ENCODE measurements at places on chromosomes 1 and 21. TPM values are rescaled to one million over a fixed set of nuclear protein-coding genes. Genes with fewer than 3 reads are reported as not detected.

The CD164L2 gene
- total RNA-seq: not detected

The RPS6KC1 gene
- total RNA-seq: 12.7 TPM

The MR1 gene
- total RNA-seq: 11.5 TPM

The SERPINC1 gene
- total RNA-seq: not detected

The DMBX1 gene
- not detected for total RNA-seq

The COL6A1 gene
- 92.4 TPM for total RNA-seq

The SPRR3 gene
- total RNA-seq: not detected

The SSR2 gene
- 72.6 TPM for total RNA-seq

The RAB7B gene
- 1.5 TPM for total RNA-seq

The SLFNL1 gene
- total RNA-seq: 0.12 TPM

The MCOLN2 gene
- total RNA-seq: not detected

The NCMAP gene
- total RNA-seq: 0.29 TPM

The NFASC gene
- total RNA-seq: 11.6 TPM

The TNNT2 gene
- total RNA-seq: 6,867 TPM

The RGS2 gene
- 21.7 TPM for total RNA-seq

The TACSTD2 gene
- total RNA-seq: not detected

The HSPA13 gene
- 16.0 TPM for total RNA-seq

The KRTAP13-2 gene
- total RNA-seq: not detected

The FCRL2 gene
- not detected for total RNA-seq

The GPR37L1 gene
- not detected for total RNA-seq

The DESI2 gene
- total RNA-seq: 23.1 TPM

The RPE65 gene
- total RNA-seq: not detected

The AMY2A gene
- total RNA-seq: not detected
